ENCODE measurements at places on chromosomes 4 and X.

DNA sequence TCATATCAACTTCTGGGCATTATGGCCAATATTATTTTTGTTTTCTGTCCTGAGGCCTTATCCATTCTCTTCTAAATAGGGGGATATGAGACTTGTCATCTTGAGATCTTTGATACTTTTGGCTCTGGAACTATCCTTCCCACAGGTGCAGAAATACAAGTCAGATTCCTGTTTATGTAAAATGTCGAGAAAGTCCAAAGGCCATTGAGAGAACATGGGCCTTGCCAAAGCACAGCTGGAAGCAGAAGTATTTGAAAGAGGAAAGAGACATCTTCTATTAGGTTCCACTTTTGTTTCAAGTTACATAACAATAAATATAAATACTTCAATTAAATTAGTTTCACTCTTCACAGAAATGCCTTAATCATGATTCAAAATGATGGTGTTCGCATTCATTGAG is 20.8 kb upstream of the PRSS48 start:
- no peak for DNase-seq

DNA sequence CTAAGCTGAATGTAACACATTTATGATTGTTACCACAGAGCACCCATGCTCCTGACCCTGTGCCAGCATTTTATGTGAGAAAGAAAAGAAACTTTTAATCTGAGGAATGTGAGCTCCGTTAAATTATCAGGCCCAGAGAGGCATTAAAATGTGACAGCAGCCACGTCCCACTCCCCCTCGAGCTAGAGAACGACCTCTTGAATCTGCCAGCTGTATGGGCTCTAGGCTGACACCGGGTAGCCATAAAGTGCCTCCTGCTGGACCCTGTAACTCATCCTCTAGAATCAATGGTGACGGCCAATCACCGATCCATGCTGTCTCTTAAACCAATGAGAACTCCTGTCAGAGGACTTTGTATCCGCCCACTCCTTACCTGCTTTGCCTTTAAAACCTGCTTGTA is 110.2 kb upstream of the ADRA2C start:
- DNase-seq = no peak

GRCh38 chr4:7358100-7358735 is 76.5 kb downstream of the PSAPL1 start:
- DNase-seq = no peak

DNA sequence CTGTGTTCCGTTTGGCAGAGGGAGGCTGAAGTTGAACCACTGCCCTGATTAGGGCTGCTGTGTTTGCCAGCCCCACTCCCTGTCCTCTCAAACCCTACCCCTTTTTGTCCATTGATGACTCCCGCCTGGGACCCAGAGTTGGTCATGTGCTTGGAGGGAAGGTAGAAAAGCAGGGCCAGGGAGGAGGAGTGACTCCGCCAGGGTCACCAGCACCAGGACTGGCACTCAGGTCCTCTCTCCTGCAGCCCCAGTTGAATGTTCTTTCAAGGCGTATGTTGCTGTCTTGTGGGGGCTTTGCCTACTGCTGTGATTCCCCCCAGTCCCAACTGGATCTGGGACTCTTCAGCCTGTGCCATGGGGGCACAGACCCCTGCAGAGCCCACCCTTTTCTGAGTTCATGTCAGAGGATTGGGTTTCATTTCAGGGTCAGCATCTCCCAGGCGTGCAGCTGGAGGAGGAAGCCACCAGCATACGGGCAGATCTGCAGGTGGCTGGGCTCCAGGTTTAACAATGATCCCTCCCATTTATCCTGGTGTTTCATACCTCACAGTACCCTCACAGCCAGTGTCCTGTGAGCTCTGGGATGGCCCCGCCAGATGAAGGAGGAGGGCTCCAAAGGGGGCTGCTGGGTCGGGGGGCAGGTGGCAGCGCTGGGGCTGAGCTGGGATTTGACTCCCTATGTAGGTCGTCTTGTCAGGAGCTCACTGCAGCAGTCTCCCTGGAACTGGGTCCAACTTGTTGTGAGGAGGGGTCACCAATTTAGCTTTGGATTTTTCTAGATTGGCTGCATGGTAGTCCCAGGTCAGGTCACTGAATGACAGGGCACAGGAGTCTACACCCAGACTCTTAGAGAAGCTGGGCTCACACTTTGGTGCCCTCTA is 55.7 kb downstream of the MSX1 start:
- DNase-seq = no peak

GRCh38 chrX:105697984-105698781 is 124.2 kb upstream of the NRK start:
- no peak for DNase-seq
